ENCODE measurements at places on chromosomes 2 and 18.

GRCh38 chr2:12923907-12924610 lies 207.3 kb downstream of the TRIB2 start:
- peak; percentile 47 for DNase-seq

DNA sequence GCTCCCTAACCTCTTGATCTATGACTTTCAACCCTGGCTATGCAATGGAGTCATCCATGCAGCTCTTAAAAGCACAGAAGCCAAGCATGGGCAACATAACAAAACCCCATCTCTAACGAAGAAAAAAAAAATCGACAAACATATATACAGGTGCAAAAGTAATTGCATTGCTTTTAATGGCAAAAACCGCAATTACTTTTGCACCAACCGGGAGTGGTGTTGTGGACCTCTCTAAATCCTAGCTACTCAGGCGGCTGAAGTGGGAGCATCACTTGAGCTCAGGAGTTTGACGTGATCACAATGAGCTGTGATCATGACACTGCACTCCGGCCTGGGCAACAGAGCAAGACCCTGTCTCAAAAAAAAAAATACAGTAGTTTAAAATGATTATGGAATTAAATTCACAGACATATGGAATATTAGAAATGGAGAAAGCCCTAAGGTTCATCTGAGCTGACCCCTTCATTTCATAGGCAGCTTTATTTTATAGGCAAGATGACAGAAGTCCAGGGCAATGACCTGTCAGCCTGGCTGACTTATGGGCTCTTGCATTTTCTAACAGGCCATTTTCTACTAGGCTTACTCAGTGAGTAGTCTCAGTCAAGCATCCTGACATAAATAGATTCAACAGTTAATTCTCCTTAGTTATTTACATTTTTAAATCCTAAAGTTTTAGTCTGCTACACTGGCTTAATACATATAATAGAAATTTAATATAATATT lies 183.8 kb downstream of the ANKRD44 start:
- DNase-seq: no peak

DNA sequence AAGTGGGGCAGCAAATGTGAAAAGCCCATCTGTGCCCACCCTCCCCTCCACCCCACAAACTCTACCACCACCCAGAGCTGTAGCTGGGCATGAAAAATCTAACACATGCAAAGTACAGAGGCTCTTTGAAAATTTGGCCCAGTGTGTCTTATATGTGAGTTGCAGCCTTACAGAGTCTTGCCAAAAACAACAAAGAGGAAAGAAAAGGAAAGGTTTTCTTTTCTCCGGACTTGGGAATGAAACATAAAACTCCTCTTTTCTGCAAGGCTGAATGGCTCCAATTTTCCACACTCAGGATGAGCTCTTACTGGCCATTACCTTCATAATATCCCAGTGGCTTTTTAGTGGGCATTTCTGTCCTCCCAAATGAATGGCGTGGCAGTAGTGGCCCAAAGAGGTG lies 27.9 kb upstream of the POU3F3 start:
- no peak for DNase-seq

- DNase-seq: no peak
Observed at GRCh38 chr18:44054514-44054913, 626.2 kb upstream of the SETBP1 start.

GRCh38 chr2:234313558-234313957 lies 183.3 kb downstream of the ARL4C start:
- no peak for DNase-seq

- DNase-seq: peak; percentile 90
Observed at GRCh38 chr2:67311536-67311935, 85.6 kb upstream of the ETAA1 start.

- DNase-seq: peak; percentile 10
Observed at GRCh38 chr2:216877085-216877484, 17.2 kb upstream of the TNP1 start.

GRCh38 chr18:25164848-25165811 lies 186.8 kb downstream of the ZNF521 start:
- DNase-seq: peak; percentile 28

- no peak for DNase-seq
Observed at GRCh38 chr2:21291426-21291825, 167.7 kb downstream of the TDRD15 start.

DNA sequence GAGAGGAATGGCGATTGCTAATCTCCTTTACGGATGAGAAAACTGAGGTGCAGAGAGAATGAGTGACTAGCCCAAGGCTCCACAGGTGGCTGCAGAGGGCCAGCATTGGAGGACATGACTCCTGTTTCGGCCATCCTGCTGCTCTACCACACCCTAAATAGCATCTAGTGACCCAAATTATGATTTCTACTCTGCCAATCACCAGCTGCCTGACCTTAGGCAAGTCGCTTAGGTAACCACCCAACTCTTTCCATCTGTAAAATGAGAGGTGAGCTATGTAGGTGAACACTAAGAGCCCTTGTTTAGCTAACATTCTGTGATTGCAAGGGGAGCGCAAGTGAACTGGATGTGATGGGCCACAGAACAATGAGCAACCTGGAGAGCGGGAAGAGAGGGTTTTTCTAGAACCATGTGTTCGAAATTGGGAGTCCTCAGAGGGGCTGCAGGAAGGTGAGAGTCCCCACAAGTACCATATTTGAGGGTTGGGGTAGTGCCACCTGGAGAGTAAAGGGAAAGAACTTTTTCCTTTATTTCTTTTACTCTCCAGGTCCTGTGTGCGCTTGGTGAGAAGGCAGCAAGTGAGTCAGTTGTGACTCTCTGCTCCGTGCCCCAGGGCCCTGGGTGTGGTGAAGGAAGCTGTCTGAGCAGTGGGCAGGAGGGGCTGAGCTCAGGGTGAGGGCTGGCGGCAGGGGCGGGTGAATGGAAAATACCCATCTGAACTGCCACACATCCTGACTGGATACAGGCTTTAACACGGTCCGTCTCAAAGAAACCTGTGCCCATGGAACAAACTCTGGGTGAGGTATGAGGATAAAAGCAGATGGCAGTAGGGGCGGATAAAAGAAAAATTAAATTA lies 2.4 kb downstream of the CYP27C1 start:
- no peak for DNase-seq

DNA sequence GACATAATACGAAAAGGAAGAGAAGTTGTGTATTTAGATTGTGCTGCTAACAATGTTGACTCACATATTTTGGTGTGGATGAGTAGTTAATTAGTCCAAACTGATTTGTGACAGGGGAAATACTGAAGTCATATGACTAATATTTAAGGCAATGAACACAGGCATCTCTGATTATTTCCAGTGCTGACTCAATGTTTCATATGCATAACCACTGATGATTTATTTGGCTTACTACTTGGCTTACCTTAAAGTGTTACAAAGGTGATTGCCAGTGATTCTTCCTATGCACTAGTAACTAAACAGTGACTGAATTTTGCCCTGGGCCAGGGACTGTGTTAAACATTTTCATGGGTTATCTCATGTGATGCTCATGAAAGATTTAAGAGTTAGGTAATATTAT lies 722.6 kb downstream of the METTL4 start:
- no peak for DNase-seq

Data from fibroblast of mammary gland (primary cell).